ENCODE measurements at places on chromosomes 2 and 18.

DNA sequence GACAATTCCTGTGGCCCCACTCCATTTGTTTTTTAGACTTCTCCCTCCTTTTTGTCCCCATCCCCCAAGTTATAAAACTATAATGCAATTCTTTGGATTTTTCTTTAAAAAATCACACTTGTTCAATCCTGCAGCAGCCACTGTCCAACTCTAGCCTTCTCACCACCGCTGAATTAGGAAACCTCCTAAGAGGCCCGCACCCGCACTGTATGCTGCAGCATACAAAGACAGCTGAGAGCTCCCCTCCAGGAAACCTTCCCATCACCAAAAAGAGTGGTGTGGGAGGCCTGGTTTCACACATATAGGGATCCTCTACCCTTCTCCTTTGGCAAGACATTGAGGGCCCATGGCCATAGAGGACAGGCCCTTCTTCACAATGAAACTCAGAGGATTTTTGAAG is 2.9 kb downstream of the PCGF1 start:
- DNase-seq = no peak

- DNase-seq = no peak
Measured at GRCh38 chr2:128199141-128199540, 108.1 kb downstream of the UGGT1 start.

DNA sequence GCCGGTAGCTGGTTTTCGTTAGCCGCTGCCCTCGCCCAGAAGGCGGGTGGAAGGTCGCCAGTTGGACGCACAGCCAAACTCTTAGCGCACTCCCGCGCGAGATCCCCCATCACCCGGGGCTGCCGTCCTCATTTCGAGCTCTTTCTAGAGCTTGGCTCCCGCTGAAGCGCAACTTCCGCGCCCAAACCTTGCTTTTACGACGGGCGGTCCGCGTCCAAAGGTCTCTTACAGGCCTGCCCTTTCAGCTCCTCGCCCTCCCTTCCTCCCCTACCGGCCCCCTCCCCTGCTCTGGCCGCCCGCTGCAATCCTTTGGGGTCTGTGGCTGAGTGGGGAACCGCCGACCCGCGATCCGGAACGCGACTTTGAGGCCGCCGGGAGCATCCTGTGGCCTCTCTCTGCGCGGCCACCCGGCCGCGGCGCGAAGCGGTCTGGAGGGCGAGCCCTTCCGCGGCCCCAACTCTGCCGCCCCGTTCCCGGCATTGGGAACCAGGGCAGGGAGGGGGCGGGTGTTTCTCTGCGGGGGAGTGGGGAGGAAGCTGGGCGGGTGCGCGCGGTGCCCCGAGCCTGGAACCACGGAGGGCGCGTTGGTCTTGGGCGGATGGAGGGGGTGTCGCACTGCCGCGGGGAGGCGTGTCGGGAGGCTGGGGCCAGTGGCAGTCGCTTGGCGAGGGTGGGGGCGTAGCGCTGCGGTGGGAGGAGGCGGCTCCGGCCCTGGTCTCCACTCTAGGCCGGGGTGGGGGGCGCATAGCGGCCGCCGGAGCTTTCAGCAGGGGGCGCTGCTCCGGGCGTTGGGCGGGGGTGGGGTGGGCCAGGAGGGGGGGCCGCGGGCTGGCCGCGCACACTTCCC is at the start of gene GDF7:
Gene GDF7, plus strand, starts transcription at position 841 of the 847 bp plus-strand sequence. CDS start 96 bp downstream, outside the sequence.
- DNase-seq = no peak

DNA sequence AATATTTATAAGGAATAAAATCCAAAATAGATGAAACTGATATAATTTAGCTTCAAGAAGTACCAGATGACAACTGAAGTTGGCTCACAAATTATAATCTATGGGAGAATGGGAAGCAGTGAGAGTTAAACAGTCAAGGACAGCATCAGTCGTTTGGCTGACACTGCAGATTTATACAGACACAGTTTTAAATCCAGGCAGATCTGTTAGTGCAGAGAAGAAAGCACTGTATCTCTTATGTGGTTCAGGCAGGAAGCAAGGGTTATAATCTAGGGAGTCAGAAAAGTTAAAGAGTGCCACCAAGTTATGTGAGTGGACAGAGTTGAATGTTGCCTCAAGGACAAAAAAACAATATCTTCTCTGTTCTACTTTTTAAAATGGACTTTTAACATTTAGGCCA is 880.2 kb downstream of the TSN start:
- DNase-seq = no peak

- no peak for DNase-seq
Measured at GRCh38 chr2:16325016-16325975, 340.3 kb downstream of the CYRIA start.

DNA sequence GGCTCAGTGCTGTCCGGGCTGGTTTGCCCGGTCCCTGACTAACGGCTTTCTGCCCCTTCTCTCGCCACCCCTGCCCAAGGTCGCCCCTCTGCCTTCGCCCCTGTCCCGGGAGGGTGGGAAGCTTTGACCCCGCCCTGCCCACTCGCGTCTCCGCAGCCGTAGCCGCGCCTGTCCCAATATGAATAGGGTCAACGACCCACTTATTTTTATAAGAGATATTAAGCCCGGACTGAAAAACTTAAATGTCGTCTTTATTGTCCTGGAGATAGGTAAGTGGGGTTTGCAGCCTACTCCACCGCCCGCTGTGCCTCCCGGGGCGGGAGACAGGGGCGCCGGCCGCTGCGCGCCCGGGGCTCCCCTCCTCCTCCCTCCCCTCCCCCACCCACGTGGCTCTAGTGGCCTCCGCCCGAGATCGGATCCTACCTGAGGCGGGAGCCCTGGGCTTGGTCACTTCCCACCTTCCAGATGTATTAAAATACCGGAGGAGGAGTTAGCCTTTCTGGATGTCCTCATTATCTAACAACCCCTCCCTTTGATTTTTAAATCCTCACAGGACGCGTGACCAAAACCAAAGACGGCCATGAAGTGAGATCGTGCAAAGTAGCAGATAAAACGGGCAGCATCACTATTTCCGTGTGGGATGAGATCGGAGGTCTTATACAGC is 633 bp downstream of the NABP1 start:
- DNase-seq = peak; percentile 45

DNA sequence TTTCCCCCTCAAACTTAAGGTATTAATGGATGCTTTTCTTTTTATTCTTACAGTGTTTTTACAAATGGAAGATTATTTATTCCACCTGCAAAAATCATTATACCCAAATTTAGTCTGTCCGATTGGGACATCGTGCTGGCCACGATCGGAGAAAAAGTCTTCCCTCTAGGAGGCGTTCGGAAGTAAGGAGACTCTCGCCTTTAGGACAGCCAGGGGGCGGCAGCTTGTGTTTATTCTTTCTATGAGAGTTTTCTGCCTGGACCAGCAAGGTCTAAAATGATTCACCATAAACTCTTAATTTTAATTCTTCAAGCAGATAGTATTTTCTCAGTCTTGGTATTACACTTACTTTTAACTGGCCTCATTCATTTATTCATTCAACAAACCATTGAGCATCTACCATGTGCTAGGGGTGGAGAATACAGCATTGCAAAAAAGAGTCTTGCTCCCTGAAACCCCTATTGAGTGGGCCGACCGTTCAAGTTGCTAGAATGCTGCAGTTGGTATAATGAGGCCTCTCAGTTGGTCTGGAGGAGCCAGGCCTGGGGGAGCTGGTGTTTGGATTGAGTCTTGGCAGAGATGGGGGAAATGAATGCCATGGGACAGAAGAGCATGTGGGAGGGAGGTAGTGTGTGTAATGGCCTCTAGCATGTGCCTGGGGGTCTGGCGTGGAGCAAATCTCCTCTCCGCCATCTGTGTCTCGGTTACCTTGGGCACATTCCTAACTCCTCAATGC is 38.7 kb downstream of the DCDC2C start:
- DNase-seq = no peak

DNA sequence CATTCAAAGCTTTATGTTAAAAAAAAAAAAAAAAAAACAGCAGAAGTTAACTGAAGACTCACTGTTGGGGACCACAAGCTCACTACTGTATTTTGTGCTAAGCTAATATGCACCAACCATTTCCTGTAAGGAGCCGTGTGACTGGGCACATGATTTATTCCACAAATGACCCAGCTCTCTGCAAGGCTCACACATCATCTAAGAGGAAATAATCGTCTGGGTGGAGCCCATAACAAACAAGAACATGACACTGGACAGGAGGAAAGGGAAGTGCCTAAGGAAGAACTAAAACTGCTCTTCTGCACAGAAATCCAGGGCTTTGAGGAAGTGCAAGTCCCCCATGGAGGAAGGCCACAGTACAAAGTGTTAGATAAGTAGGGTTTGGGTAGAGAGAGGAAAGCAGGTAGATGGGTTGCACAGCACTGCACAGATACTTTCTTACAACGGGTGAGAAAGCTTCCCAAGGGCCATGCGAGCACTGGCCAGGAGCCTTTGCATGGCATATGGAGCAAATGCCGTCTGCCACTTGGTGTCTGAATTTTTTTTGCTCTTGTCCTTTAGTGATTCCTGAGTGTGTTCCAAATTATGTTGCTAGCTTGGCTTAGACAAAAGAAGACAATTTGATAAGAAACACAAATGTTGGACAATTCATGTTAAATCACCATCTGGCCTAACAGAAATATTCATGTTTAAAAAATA is 24.4 kb downstream of the NFE2L2 start:
- no peak for DNase-seq

- DNase-seq = no peak
Measured at GRCh38 chr2:103169861-103170260, 408.0 kb downstream of the TMEM182 start.

GRCh38 chr2:134448650-134449049 is 194.8 kb downstream of the MGAT5 start:
- no peak for DNase-seq

GRCh38 chr2:11527001-11527400 is 6.8 kb upstream of the GREB1 start:
- DNase-seq = no peak

DNA sequence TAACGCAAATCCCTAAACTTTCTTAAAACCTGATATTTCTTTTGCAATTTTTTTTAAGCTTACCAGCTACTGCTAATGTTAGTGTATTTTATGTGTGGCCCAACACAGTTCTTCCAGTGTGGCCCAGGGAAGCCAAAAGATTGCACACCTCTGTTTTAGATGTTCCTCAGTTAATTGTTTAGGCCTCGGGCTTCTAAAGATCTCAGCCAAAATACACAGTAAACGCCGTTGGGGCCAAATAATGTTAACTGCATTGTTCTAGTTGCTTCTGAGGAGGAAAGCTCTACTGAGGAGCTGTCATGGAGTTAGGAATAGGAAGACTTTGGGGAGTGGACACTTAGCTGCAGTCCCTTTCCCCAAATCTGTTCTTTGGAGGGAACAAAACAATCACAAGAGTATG is 2.0 kb downstream of the HSPE1 start:
- DNase-seq = no peak

DNA sequence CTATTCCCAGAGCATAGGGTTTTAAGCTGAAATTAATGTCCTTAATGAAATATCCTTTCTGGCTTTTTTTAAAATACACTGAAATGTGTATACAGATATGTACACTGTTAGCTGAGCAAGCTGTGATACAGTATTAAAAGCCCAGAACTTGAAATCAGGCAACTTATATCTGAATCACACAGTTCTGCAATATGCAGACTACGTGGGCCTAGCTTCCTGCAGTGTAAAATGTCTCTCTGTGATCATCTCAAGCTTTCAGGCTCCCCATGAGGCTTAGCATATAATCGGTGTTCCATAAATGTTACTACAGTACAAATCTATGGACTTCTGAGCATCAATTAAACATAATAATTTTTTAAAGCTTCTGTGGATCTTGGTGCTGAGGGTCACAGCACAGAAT is 8.2 kb downstream of the FBXO15 start:
- no peak for DNase-seq

GRCh38 chr2:46147626-46148368 is 149.4 kb upstream of the EPAS1 start:
- DNase-seq = no peak

- no peak for DNase-seq
Measured at GRCh38 chr2:235851828-235852525, 316.2 kb downstream of the GBX2 start.

DNA sequence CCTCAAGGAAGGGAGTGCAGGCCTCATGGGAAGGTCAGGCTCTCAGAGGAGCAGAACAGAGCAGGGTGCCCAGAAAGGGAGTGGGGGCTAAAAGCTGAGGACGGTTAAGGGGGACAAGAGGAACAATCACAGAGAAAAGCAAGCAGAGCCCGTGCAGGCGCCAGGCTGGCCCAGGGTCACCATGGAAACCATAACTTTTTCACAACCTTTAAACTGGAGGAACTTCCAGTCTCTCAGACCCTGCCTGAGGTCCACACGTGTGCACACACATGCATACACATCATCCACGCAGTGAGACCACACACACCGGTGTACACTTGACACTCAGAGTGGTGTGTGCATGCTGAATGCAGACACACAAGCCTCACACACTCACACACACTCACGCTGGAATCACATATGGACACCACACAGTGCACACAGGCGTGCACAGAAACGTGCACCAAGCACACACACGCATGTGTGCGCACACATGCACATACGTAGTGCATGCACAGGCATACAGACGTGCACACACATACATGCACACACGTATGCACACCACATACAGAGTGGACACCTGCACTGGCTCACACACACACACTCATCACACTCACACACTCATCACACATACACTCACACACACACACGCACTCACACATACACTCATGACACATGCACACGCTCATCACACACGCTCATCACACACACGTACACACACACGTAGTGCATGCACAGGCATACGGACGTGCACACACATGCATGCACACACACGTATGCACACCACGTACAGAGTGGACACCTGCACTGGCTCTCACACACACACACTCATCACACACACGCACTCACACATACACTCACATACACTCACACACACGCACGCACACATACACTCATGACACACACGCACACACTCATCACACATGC is 37.2 kb upstream of the SNED1 start:
- DNase-seq = no peak

DNA sequence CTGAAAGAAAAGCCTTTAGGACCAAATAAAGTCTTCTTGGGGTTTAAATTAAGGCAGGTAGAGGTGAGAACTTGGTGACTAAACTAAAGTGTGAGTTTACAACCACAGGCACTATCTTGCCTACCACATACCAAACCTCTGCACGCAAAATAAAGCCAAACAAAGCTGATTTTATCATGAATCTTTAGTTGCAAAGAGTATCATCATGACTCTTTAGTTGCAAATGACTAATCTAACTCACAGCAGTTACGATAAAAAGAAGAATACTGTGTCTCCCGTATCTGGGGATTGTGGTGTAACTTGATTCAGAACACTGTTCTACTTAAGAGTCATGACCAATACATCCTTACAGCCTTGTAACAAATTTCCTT is 11.2 kb downstream of the CFAP210 start:
- DNase-seq = no peak

DNA sequence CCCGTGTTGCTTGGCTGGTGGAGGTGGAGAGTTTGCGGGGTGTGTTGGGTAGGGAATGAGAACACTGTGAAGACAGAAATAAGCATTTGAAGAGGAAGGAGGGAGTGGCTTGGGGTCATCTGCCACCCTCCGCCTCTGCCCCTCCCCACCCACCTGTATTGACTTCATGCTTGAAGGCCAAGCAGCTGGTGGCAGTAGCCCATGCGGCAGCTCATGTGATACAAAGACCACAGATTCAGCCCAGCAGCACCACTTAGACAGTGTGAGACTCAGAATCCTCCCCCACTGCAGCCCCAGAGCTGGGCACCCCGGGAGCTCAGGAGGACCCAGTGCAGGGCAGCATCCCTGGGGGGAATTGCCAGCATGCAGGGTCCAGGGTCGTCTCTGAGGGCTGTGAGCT is 15.4 kb downstream of the NPPC start:
- DNase-seq = no peak
